ENCODE measurements at places on chromosomes 6 and 20.

- no peak for DNase-seq
These were observed 17.6 kb upstream of the SNRNP48 start for GRCh38 chr6:7572213-7572943.

DNA sequence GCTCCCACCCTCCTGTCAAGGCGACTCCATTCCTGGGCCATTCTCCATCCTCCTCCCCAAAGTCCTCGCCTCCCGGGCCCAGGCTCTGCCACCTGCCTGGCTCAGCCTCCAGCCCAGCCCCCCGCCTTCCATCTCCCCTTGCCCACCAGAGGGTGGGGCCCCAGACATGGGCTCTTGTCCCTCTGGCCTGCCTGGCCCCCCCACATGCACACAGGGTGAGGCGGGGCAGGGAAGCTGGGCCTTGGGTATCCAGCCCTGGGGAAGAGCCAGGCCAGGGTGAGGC is 95.2 kb downstream of the YTHDF1 start:
- no peak for DNase-seq

- DNase-seq, result no peak
These were observed 474.2 kb downstream of the KIF16B start for GRCh38 chr20:16098890-16099639.

DNA sequence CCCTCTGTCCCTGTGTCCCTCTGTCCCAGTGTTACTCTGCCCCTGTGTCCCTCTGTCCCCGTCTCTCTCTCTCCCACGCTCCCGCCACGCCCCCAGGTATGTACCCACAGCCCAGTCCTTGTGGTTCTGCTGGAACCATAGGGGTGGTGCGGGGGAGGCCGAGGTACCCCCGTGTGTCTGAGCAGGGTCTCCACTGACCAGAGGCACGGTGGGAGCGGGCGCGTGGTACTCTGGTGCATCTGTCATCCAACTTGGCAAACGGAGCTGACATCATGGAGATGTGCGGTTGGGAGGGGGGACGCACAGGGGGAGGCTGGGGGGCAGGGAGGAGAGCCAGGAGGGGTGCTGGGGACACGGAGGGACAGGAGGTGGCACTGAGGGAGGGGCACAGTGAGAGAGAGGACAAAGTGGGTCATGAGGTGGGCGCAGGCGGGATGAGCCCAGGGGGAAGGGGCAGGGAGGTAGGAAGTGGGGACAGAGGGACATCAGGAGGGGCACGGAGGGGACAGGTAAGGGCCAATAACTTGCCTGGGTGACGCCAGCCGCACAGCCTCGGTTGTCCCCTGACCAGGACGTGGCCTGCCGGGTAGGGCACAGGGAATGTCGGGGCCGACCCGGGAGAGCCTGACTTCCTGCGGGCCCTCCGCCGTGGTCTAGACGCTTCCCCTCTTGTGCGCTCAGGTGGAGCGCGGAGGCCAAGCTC is 163.6 kb upstream of the PDE10A start:
- no peak for DNase-seq

DNA sequence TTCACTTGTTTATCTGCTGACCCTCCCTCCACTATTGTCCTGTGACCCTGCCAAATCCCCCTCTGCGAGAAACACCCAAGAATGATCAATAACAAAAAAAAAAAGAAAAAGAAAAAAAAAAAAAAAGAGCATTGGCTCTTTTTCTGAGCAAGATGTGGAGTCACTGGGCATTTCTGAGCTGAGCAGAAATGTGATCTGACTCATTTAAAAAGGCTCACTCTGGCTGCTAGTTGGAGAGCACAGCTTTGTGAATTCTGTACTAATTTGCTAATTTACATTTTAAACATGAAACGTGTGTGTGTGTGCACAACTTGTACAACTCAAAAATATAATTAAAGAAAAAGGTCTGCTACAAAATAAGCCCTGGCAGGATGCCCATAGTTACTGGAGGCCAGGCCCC is 20.2 kb downstream of the SCML4 start:
- no peak for DNase-seq

DNA sequence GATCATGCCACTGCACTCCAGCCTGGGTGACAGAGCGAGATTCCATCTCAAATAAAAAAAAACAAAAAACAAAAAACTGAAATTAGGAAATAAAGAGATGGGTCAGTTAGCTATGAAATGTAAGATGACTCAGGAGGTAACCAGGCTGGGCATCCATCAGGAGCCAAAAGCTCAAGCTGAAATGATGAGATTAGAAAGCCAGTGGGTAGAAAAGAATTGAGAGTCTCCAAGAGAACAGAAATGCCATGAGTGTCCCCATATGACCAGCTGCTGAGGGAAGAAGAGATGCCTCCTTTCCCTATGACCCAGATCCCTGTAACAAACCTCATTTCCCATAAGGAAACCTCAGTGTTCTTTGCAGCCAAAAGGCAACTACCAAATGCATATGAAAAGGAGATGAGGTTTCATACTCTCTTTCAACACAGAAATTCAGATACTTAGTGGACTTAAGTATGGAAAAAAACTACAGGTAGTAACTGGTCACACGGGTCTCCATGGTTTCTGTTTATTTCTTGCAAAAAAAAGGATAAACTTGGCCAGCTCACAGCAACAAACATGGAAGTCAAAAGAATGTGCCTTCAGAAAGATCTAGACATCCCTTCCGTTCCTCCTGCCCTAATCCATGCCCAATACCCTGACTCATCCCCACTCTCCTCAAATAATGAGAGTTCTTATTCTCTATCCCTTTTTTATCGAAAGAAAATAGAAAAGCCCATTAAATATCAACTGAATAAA is 8.1 kb downstream of the ARHGAP18 start:
- no peak for DNase-seq

- DNase-seq, result no peak
These were observed 27.9 kb upstream of the HLA-DQA2 start for GRCh38 chr6:32713241-32713640.

DNA sequence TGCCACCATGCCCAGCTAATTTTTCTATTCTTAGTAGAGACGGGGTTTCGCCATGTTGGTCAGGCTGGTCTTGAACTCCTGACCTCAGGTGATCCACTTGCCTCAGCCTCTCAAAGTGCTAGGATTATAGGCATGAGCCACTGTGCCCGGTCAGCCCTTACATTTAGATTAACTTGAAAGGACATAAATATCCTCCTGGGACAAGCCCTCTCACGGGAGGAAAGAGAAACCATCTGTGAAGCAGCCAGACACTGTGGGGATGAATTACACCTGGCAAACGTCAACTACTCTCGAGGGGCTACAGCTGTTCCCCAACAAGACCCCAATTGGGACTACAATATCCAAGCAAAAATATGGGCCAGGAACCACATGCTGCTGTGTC is 32.7 kb upstream of the SAMHD1 start:
- no peak for DNase-seq

GRCh38 chr6:132892929-132893771 is 78.8 kb downstream of the RPS12 start:
- DNase-seq, result no peak

GRCh38 chr20:36390269-36390668 is 84.1 kb downstream of the DLGAP4 start:
- DNase-seq, result no peak

DNA sequence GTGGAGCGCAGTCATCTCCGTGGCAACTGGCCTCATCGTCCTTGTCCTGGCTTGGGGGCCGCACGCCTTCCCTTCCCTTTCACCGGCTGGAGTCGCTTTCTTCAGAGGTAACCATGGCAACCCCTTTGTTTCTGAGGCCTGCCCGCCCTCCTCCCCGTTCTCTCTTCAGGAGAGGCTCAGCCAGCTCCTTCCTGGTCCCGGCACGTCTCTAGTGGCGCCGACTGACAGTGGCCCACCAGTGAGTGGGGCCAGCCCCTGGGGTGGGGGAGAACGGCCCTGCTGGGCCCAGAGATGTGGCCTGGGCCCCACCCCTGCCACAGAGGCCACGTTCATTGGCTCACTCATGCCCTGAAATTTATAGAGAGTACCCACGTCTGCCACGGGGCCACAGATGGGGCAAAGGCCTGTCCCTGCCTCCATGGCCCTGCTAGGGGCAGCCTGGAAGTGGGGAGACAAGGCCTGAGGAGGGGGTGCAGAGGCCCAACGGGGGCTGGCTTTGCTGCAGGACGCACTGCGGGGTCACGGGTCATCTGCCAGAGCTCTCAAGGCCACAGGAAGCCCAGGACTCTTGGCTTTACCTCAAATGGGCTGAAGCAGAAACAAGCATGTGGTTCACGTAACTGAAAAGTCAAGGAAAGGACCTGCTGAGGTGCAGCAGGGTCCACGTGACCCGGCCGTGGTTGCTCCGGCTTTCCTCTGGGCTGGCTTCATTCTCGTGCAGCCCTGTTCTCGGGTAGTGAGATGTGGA is 1.4 kb upstream of the OSBPL2 start:
- DNase-seq, result peak; percentile 82

DNA sequence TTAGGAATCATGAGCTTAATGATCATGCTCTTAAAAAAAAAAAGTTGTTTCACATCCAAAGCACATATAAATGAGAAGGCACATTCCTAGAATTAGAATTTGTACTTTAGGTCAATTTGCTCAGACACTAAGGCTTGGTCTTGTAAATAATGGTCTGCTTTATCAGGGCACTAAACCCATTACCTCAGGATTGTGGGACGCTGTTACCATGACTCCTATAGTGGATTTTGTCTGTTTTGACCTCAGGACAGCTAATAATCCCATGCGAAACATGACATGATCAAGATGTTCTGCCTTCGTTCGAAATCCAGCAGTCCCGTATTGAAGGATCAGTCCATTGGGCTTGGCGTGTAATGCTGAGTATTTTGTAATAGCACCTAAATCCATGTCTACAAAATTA is 2.4 kb downstream of the PGM3 start:
- DNase-seq, result no peak

DNA sequence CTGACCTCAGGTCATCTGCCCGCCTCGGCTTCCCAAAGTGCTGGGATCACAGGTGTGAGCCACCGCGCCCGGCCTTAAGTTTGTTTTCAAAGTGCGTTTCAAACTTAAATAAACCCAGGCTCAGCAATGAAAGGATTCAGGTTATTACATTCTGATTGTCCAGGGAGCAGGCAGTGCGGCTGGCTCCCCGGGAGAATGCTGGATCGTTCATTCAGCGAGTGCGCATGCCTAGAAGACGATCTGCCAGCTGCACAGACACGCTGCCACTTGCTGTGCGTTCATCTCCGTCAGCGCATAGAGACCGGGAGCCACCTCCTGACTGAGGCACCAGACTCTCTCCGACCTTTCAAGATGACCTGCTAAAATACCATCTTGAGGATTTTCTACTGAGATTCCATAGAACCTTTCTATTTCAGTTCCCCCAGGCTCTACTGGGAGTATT is 163.9 kb upstream of the ZNF217 start:
- DNase-seq, result no peak

DNA sequence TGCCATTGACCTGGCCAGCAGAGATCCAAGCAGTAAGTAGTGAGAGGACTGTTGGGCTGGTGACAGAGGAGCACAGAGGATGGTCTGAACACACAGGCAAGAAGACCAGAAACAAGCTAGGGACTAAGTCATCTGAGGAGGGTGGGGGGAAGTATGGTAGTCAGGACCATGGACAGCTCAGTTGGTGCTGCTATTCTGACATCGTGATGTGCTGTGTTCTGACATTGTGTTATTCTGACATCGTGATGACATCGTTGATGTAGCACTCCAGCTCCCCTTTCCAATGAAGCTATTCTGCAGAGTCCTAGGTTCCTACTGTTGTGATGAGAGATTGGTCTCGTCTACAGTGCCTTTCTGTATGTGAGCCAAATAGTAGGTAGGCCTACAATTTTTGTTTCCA is 28.7 kb downstream of the CFAP206 start:
- DNase-seq, result peak; percentile 85

DNA sequence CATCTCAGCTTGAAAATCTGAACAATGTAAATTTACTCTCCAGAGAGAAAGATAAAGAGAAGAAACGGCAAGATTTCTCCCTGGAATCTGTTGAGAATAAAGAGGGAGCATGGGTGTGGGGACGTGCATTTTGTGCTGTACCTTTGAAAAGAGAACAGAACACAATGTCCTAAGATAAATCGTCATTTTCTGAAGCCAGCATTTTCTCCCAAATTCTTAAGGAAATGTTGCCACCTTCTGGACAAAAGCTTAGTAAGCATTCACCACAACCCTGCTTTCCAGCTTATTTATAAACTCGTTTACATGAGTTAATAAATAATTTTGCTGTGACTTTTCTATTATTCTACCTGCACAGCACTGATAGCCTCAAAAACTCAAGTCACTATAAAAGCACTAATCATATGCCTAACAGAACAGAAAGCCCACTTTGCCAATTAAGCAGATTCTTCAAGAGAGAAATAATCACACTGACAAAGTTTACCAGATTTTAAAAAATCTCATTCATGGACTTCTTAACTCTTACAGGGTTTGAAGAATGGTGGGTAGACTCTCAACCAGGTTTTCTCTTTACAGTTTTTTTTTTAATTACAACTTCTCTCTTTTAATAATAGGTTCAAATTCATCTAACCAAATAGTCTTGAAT is 155.8 kb downstream of the MBOAT1 start:
- peak; percentile 19 for DNase-seq

All from ELF-1 (cell line).